ENCODE measurements at places on chromosomes 16 and 17.

DNA sequence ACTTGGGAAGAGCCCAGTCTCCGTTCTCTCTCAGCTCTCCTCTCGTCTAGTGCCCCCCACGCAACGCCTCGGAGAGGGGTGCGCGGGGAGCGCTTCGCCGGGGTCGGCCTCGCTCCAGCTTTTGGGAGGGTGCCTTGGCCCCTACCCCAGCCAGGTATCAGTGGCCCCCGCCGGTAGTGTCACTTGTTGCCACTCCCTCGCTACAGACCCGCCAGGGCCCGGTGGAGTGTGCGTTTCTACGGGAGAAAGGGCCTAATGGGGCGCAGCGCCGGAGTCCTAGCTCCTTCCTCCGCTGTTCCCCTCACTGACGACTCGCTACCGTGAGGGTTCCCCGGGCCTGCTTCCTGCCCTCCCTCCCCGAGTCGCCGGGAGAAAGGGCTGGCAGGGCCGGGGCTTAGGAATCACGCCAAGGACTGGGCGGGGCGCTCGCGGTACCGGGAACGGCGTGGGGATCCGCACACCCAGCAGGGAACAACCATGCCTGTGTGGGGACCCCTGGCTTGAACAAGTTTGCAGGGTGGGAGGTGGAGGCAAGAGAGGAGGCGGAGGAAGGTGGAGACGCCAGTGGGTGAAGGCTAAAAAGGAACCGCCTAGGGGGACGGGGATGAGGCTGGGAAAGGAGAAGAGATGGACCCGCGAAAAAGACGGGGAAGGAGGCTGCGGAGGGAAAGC, 997 bp upstream of the CDH11 start:
- DNase-seq: no peak

- DNase-seq: peak; percentile 40
These were observed 57.1 kb upstream of the WSB1 start for GRCh38 chr17:27236717-27237315.

- no peak for DNase-seq
These were observed 15.5 kb upstream of the NAGLU start for GRCh38 chr17:42520540-42520951.

DNA sequence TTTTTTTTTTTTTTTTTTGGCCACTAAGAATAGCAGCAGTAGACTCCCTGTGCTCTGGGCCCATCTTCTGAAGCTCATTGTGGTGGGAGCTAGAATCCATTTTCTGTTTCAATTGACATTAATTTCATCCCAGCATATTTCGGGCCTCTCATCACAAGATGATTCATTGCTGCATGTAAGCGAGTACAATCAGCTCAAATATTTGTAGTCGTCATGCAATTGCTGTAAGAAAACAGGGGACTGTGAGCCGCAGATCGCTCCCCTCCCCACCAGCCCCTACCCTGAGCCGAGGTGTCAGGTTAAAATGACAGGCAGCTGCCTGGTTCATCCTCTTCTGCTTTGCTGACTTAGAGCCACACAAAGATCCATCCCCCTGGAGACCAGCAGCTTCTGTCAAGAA, 358.8 kb upstream of the CDH5 start:
- no peak for DNase-seq

DNA sequence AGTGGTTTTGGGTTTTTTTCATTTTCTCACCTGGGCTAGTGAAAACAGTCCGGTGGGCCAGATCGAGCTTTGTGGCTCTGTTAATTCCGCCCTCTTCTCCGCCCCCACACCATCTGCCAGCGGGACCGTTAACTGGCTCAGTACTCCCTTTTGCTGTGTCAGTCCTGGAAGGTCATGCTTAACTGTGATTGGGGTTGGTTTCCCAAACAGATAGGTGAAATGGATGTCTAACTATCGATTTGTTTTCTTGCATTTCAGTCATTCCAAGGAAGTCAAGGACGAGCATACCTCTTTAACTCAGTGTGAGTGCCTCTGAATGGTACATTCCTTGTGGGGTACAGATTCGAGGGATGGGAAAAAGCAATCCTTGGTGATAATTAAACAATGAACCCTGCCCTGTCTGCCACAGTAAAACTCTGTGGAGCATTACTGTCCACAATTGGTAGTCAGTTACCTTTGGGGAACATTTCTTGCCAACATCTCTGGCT, 56.7 kb downstream of the YPEL2 start:
- no peak for DNase-seq

DNA sequence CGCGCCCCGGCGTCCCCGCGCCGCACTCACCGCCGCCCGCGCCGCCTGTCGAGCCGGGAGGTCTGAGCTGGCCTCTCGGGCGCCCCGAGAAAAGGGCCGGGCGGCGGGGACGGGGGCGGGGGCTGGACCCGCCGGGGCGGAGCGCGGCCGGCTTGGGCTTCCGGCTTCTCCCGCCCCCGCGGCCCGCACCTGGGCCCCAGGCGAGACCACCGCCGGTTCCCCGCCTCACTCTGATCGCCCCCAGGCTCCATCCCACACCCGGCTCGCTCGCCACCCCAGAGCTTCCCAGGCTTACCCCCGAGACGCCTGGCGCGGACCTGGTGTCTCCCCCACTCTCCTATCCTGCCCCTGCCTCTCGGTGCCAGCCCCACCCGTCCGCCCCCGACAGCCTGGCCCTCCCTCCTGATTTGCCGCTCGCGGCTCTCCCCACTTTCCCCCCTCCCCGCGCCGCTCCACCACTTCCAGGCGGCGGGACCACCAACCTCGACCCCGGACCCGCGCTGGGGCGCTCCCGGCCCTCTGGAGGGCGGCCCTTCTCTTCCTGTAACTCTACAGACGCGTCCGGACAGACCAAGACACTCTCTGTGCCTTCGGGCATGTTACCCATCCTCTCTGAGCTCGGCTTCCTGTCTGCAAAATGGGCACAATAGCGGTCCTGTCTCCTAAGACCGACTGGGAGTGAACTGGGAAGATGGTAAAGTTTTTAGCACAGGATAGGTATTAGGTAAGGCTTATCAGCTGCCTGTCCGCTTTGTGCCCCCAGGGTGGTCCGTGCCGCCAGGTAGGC, at the start of gene LITAF:
LITAF (minus strand) TSS at position 64 of the 787 bp plus-strand sequence. CDS start 30,189 bp downstream, outside the sequence.
- DNase-seq: peak; percentile 96

GRCh38 chr16:57634171-57634570, 5.7 kb downstream of the ADGRG1 start:
- no peak for DNase-seq

- DNase-seq: no peak
These were observed 21.1 kb upstream of the DOK4 start for GRCh38 chr16:57507136-57508034.

Data from GM20000 (cell line).